ENCODE measurements at places on chromosomes 12 and 14.
A peak's percentile ranks its signal among the peaks of the same experiment; 100 is the strongest.

- DNase-seq: no peak
Observed at GRCh38 chr12:34389378-34390170, 367.3 kb downstream of the ALG10 start.

GRCh38 chr12:18849080-18849479, 111.2 kb downstream of the CAPZA3 start:
- no peak for DNase-seq

GRCh38 chr12:27901959-27902358, 70.6 kb downstream of the PTHLH start:
- DNase-seq: no peak

DNA sequence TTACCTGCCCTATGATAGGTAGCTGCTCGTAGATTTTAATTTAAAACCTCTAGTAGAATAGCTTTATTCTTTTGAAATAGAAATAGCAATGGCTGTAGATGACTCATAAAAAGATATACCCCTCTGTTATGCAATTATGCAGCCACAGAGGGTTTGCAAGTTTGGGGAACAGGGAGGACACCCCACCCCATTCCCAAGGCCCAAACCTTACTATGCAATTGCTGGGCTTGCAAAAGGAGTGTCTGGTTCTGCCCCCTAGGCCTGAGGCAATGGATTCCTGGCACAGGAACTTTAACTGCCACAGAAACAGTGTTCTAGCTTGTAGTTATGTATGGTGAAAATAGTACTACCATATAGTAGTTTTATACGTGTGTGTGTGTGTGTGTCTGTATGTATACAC, 403.3 kb downstream of the ADAMTS20 start:
- DNase-seq: no peak

DNA sequence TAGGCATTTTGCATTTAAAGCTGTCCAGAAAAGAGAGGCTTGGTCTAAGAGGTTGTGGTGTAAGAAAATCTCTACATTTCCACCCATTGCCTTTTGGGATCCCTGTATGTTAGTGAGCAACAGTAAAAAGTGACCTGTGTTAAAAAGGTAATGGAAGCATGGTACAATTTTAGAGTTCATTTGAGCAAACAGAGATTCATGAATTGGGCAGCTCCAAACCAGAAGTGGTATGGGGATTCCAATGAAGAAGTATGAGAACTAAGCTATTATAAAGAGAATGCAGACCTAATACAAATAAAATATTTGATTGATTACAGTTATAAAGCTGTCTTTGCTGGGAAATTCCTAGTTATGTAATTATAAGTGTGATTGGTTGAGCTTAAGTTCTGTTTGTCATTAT, 907.0 kb downstream of the DIO2 start:
- no peak for DNase-seq

DNA sequence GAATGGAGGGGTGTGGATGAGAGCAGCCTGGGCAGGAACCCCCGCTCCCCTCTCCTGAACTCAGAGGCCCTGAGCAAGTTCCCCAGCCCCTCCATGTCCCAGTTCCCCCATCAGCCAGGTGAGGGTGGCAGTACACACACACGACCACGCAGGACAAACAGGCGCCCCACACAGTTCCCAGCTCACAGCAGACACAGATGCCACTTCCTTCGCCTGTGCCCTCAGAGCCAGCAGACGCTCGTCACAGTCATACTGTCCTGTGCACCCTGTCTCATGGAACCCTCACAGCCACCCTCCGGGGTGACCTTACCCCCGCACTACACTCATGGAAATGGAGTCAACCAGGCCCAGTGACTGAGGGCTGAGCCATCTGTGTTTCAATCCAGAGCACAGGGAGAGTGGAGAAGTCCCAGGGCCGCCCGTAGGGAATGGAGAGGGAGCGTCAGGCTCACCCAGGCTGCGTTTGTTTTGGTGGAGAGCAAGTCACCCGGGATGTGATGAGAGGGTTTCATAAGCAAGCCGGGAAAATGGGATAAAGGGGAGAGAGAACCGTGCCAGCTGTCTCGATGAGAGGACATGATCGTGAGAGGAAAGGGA, 47.5 kb upstream of the DYNC1H1 start:
- no peak for DNase-seq

DNA sequence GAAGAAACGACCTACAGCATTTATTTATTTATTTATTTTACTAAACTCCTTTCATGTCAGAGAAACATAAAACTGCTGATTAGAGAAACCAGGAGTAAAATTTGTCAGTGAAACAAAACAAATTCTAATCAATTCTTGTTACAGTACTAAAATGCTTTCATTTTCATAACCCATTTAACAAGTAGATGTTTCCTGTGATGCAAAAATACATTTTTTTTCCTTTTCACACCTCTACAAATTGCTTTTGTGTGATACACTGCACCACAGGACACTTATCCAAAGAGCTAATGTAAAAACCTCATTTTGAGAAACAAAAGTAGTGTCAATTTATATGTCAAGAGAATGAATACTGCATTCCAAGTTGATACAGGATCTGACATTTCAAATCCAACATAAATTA, 155.1 kb downstream of the SYT1 start:
- DNase-seq: no peak

GRCh38 chr12:19144985-19145384, 15.5 kb downstream of the PLEKHA5 start:
- no peak for DNase-seq

DNA sequence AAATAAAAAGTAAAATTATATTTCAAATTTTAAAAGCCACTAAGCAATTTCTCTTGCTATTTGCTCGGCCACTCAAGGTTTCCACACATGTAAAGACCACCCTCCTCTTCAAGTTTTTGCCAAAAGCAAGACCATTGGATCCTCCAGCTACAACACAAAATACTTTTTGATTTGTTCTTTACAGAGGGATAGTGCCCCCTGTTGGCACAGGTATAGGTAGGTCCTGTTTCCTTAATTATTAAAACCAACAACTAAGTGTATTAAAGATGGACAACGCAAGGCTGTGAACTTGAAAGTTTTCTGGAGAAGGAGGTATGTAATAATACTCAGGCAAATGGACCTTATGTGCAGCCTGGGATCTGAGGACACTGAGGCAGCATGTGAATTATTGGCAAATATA, 23.8 kb downstream of the ATP6V1D start:
- no peak for DNase-seq

GRCh38 chr14:45251912-45252311, 1.1 kb downstream of the MIS18BP1 start:
- DNase-seq: no peak

GRCh38 chr12:53231921-53232645, at the start of gene RARG:
TSS of gene RARG (minus strand) at chr12:53232209. CDS start at chr12:53227545, 4,664 bp downstream.
- DNase-seq: no peak

GRCh38 chr12:12985817-12986408, 14.2 kb downstream of the HEBP1 start:
- no peak for DNase-seq

- peak; percentile 53 for DNase-seq
Observed at GRCh38 chr12:132638541-132639408, 20.2 kb downstream of the P2RX2 start.

- DNase-seq: no peak
Observed at GRCh38 chr14:59371771-59372170, 93.4 kb downstream of the GPR135 start.
